ENCODE measurements at places on chromosomes 4 and X.

DNA sequence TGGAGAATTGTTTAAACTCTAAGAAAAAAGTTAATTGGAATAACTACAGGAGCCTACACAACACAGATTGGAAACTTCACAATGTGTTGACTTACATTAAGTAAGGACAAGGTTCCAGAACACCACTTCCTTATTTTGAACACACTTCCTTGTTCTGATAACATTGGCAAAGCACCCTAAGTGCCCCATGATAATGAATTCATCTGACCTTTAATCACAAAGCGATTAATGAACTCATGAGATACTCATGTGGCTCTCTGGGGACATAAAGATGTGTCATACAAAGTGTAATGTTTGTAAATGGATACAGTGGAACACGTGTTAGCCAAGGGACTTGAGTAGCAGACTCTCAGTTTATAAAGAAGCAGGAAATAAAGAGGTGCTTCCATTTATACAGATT lies 69.0 kb upstream of the ATOH1 start:
- no peak for DNase-seq

DNA sequence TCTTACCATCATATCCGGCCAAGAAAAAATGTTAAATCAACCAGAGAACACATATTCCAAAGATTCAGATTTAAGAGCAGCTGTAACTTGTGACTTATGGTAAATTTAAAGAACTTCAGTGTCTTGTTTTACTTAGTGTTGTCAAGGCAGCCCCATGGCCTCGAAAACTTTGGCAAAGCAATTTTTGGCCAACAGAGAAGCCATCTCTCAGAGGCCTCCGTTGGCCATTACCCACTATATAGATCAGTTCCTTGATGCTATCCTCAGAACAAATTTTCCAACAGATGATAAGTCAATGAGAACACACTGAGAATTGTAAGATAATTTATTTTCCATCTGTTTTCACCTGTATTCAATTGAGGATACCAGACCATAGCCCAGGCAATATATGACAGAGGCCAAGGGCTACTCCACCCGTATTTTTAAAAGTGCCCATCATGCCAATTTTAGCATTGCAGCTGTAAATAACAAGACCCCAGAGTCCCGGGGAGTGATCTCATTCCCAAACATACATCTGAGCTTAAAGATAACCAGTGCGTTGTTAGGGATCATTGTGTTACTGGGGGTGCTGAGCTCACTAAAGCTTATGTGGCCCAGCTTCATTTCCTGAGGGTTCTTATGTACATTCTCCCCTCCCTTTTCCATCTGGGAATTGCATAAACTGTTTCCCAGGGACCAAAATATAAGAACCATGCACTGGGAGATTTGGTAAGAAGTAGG lies 50.0 kb upstream of the PDHA1 start:
- DNase-seq: no peak

- no peak for DNase-seq
Measured at GRCh38 chr4:138087066-138087719, 155.0 kb downstream of the SLC7A11 start.

GRCh38 chr4:61877266-61877665 lies 677.1 kb downstream of the ADGRL3 start:
- no peak for DNase-seq

GRCh38 chr4:6695660-6696610 lies 2.3 kb downstream of the S100P start:
- peak; percentile 71 for DNase-seq

DNA sequence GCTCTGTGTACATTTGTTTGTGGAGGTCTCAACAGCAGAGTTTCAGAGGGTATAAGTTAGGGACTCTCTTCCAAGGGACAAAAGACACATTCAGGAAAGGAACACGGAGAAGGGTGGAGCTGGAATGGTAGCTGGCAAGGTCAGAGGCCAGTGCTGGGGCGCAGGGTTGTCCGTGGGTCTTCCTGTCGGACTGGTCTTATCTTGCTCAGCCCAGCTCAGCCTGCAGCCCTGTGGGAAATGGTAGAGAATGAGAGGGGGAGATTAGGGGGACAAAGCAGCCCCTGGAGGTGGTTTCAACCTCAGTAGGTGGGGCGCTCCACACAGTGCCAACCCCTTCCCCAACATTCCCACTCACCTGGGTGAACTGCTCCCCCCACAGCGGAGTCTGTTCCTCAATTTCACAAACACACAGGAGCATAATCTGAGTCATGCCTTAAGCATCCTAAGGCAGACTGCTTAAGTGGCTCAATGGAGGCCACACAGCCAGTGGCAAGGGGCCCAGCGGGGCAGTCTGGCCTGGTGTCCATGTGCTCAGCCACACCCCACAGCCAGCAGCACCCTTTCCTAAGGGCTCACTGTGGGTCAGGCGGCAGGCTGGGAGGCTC lies 6.9 kb upstream of the HDAC6 start:
- DNase-seq: no peak

DNA sequence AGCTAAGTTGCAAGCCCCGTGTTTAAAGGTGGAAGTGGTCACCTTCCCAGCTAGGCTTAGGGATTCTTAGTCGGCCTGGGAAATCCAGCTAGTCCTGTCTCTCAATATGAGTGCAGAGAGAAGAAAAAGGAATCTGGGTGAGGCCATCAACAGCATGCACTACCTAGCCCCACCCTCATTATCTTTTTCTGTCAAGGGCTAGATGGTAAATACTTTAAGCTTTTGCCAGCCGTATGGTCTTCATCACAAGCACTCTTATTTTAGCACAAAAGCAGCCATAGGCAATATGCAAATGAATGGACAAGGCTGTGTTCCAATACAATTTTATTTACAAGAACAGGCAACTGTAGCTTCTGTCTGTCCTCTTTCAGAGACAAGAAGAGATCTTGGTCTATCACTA lies 282.9 kb downstream of the ZNF674 start:
- no peak for DNase-seq

DNA sequence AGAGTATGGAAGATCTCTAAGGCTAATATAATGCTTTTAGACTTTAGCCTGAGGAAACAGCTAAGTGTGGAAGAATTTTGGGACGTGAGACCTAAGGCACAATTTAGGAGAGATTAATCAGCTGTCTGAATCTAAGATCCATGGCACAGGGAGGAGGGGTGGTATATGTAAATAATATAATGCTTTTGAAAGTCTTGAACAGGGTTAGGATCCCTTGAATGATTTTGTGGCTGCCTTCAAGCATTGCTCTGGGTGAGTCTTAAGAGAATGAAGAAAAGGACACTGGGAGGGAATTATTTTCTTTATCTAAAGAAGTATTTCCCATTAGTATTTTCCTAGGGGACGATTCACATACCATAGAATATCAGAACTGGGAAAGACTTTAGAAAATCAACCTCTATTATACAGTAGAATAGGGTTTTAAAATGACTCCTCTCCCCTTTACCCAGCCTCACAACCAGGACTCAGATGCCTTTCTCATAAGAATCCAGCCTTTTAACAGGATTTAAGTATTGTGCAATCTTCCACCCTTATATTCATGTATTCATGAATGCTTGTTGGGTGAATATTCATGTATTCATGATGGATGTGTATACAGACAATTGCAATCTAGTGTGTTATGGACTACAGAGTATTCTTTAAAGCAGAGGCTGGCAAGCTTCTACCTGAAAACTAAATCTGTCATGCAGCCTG lies 664.2 kb upstream of the CPEB2 start:
- DNase-seq: no peak

- DNase-seq: no peak
Measured at GRCh38 chr4:76363556-76364290, 57.2 kb downstream of the STBD1 start.

- DNase-seq: no peak
Measured at GRCh38 chr4:154807042-154807630, 26.1 kb downstream of the RBM46 start.

- DNase-seq: no peak
Measured at GRCh38 chrX:122813876-122814275, 370.2 kb upstream of the GRIA3 start.

DNA sequence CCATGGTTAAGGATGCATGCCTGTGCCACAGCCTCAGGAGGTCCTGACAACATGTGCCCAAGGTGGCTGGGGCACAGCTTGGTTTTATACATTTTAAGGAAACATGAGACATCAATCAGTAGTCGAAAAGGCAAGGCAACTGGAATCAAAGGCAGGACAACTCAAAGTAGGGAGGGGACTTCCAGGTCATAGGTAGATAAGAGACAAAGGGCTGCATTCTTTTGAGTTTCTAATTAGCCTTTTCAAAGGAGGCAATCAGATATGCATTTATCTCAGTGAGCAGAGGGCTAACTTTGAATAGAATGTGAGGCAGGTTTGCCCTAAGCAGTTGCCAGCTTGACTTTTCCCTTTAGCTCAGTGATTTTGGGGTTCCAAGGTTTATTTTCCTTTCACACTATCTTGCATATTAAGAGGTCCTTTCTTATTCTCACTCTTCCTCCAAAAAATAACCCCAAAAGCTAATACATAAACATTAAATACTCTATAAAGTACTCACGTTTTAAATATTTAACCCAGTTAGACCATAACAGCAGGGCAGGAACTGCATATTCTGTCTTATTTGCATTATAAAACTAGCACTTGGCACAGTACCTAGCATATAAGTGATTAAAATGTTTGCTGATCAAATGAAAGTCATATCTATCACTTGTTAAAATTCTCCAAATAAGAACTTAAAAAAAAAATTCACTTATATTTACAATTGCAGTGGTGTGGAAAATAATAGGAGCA lies 36.3 kb upstream of the UGT8 start:
- DNase-seq: no peak

GRCh38 chrX:20042221-20042620 lies 51.4 kb upstream of the BCLAF3 start:
- no peak for DNase-seq

- DNase-seq: no peak
Measured at GRCh38 chrX:40444798-40445496, 135.8 kb upstream of the ATP6AP2 start.

GRCh38 chrX:38982843-38983242 lies 181.6 kb downstream of the MID1IP1 start:
- no peak for DNase-seq

GRCh38 chr4:16722416-16722815 lies 176.0 kb downstream of the LDB2 start:
- DNase-seq: no peak

GRCh38 chr4:182425302-182425701 lies 182.1 kb downstream of the TENM3 start:
- DNase-seq: no peak

DNA sequence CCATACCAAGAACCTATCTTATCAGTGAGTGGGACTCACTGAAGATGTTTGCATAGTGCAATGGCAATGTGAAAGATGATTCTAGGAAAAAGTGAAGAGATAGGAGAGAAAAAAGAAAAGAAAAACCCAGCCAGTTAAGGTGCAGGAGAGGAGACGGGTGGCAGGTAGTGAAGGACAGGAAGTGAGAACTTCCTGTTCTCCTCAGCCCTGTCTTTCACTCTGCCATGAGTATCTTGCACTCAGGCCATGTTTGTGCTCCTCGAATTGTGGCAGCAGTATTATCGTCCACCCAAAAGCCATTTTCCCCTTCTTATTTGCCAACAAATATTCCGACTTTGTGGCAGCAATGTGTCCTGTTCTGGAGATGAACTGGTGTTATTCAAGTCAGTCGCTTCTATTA lies 8.6 kb upstream of the ENPEP start:
- no peak for DNase-seq

- DNase-seq: no peak
Measured at GRCh38 chr4:144356941-144357381, 216.4 kb upstream of the GYPA start.

- DNase-seq: no peak
Measured at GRCh38 chr4:102726068-102726467, 34.7 kb downstream of the MANBA start.

GRCh38 chrX:54807524-54808108 lies at the start of gene MAGED2:
Gene MAGED2 (plus strand): TSS chrX:54807745. CDS start chrX:54809332, 1,587 bp downstream.
- peak; percentile 49 for DNase-seq

DNA sequence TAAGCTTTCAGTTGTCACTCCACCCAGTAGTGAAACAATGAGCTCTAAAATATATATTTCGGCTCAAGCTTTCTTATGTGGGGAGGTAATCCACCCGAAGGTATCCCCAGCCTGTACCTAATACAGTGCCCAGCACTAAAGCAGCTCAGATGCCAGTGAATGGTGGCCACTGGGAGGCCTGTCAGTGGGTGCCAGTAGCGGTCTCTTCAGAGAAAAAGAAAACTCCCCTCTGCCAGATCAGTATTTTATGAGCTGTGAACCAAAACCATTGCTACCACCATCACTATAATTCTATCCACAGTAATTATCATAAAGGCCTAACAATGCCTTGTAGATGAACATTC lies 835 bp upstream of the NFKB1 start:
- peak; percentile 26 for DNase-seq

DNA sequence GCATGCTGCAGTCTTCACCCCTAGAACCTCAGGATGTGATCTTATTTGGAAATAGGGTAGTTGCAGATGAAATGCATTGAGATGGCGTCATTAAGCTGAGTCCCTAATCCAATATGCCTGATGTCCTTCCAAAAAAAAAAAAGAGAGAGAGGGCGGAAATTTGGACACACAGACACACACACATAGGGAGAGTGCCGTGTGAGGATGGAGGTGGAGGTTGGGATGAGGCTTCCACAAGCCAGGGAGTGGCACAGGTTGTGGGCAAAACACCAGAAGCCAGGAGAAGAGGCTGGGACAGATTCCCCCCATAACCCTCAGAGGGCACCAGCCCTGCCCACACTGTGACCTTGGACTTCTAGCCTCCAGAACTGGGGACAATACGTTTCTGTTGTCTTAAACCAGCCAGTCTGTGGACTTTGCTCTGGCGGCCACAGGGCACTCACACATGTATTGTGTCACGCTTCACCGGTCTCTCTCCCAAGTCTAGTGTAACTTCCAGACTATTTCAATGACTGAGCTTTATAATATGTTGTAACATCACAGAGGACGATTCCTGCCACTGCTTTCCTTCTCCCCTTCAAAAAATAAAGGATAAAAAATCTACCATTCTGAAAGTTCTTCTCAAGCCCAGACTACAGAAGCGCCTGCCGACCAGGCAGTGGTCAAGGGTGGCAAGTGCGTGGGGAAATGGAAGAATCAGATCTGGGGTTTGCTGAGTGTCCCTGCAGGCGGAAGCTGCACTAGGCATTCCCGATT lies 35.8 kb upstream of the MAN2B2 start:
- no peak for DNase-seq

- no peak for DNase-seq
Measured at GRCh38 chrX:112341598-112341997, 259.0 kb upstream of the TRPC5 start.

DNA sequence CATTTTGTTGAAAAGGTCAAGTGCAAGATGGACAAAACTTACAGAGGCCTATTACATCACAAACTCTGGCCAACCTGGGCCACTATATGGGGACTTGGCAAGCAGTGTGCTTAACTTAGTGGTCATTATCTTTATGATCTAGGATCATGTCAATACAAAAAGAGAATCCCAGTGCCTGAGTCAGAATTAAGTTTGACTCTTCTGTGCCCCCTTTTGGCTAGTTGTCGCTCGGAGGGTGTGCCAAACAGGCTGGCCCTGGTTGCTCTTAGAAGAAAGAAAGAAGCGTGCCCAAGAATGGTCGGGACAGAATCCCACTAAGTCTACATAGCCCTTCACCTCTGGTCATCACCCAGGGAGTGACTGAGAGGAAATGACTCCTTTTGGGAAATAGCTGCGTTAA lies 100.1 kb downstream of the EIF4E start:
- peak; percentile 22 for DNase-seq
